NCI-H526 treated with DMSO at 0.1 percent for 48 hours (cell line): ENCODE measurements at places on chromosomes 6 and 20.

DNA sequence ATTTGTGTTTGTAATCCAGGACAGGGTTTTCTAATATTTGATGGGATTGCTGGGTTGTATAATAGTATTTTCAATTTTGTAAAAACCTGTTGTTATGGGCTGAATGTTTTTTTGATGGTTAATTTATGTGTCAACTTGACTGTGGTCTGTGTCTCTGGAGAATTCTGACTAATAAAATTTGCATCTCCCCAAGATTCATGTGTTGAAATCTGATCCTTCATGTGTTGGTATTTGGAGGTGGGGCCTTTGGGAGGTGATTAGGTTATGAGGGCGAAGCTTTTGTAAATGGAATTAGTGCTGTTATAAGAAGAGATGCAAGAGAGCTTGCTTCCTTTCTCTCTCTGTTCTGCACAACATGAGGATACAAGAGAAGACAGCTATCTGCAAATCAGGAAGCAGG, 48.7 kb upstream of the SAMD5 start:
- DNase-seq: peak; percentile 21

DNA sequence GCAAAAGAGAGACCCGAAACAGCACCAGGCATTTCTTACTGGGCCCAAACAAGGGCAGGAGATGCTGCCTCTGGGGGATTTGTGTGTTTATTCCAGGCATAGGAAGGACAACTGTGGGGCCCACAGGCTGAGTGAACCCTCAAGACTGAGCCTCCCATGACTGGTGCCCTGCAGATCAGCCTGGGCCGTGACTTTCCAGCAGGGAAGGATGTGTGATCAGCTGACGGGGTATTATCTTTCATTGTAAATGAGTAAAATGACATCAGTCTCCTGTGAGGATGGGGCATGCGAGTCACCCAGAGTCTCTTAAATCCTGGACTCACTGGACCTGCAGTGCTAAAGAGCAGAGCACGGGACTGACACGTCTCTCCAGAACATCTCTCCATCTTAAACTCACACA, 3.9 kb upstream of the TEAD3 start:
- no peak for DNase-seq

DNA sequence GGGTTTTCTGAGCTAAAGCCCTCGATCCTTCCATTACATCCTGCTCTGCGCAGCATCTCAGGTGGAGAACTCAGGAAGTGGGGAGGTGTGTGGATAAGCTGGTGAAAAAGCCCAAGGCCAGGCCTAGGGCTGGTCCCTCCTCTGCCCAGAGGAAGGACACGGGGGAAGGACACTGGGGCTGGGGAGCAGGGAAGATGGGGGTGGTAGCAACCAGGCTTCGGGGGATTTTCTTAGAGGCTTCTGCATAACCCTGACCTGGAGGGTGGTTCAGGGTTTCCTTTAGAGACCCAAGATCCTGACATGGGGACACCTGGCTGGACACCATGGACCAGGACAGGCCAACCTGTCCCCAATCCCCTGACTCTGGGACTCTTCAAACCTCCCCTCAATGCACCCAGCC, 37.9 kb downstream of the SUN5 start:
- DNase-seq: no peak

GRCh38 chr6:159934181-159934580, 34.7 kb upstream of the IGF2R start:
- DNase-seq: no peak

DNA sequence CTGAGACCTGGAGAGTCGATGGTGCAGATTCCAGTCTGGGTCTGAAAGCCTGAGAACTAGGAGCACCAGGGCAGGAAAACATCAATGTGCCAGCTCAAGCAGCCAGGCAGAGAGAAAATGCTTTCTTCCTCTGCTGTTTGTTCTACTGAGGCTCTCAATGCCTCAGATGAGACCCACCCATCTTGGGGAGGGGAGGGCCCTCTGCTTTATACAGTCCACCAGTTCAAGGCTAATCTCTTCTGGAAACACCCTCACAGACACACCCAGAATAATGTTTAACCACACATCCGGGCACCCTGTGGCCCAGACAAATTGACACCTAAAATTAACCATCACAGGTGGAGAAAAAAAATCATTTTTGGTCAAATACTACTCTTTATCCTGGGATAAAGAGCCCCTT, 89.3 kb upstream of the SLC22A23 start:
- DNase-seq: no peak

DNA sequence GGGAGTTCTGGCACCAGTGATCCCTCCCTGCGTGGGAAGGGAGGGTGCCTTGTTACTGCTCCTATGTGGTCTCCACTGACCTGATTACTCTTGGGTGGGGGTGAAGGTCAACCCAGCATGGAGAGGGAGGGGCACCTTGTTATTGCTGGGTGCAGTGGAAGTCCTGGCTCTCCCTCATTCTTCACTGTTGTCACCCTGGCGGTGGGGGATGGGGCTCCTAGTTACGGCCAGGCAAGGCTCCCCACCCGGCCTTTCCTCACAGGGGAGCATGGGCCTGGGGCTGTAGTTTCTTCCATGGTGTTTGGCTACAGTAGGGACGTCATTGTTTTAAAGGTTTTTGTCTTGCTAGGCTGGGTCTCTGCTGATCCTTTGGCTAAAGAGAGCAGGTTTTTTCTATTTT, 40.8 kb downstream of the PACSIN1 start:
- no peak for DNase-seq

GRCh38 chr6:1802491-1803395, 193.0 kb downstream of the FOXC1 start:
- DNase-seq: no peak

GRCh38 chr6:168007592-168008338, 10.3 kb downstream of the KIF25 start:
- no peak for DNase-seq

GRCh38 chr6:167839343-167839742, 12.6 kb downstream of the AFDN start:
- DNase-seq: no peak

DNA sequence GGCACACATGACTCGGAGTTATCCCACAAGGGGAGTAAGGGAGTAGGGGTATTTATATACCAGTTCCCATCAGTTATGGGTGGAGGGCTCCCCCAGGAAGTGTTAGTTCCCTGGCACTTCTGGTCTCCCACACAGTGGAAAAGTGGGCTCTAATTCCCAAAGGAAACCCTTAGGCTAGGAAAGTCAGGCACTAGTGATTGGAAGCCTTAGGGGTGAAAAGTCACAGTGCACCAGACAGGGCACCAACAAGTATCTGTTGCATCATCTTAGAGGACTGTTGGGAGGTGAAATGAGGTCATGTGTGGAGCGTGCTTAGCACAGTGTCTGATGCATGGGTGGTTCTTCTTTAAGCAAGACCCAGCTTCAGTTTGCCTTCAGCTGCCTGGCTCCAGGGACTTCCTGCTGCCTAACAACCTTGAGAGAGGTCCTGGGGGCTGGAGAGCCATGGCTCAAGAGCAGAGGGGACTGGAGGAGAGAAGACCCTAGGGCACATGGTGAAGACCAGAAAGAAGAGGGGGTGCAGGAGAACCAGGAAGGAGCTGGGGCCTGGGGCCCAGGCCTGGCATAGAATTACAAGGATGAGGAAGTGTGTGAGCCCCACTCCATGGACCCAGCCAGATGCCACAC, 7.5 kb upstream of the FOXP4 start:
- no peak for DNase-seq

DNA sequence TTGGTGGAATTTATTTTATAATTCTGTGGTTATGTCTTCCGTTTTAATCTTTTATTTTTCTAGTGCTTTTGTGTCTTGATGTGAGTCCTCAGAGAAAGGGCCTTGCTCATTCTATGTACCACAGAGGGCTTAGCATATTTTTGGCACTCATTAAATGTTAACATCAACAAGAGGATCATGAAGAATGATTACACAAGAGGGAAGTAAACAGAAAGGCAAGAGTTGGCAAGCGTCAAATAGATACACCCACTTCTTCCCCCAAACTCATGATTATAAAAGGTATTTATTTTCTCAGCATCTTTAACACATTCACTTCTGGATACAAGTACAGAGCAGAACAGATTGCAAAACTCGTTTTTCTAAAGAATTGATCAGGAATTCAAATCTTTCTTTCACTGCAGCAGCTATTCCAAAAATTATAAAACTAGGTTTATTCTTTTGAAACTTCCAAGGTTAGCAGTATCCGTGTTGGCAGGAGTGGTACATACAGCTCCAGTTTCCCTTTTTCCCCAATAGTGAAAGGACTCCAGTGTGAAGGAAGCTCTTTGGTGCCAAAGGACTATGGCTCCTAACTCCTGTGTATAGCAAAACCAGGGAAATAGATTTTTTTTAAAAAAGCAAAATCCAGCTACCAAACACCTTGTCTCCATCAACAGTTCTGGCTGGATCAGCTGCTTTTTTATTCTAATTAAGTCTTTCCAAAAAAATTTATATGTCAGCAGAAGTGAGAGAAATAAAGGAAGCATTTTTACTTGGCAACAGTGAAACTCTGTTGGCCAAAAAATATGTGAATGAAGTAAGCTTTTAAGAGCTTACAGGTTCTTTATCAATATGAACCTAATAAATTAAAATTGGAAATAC, 221.9 kb downstream of the ADGRG6 start:
- DNase-seq: no peak

GRCh38 chr20:33773412-33774089, 37.6 kb upstream of the CHMP4B start:
- no peak for DNase-seq

DNA sequence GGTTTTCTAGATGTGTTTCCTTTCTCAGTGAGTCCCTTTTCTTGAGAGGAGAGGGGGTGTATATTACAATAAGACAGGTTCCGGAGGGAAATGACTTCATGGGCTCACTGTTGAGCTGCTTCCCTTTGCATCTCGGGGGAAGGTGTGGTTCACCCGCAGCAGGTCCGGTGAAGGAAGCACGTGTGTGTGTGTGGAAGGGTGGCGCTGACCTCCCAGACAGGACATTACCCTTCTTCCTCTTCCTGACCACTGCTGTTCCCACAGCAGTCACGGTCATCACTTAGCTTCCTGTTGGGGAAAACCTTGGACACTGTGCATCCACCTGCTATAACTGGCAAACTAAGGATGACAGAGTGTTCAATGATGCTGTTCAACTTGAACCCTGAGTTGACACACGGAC, 83.6 kb downstream of the PLEKHG1 start:
- DNase-seq: no peak

DNA sequence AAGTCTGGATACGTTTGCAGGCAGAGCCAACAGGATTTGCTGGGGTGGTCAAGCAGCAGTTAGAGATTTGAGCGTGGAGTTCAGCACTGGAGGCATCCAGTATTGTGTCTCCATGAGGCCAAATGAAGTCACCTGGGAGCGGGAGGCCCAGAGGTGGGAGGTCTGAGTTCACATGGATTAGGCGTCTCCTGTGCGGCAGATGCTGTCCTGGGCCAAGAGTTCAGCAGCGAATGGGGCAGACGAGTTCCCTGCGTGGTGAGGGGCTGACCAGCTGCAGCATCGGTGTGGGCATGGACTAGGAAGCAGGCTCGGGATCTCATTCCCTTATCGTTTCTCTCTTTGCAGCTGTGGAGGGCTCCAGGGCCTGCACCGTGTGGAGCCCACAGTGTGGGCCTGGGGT, 66.2 kb downstream of the BCAS4 start:
- DNase-seq: no peak

- DNase-seq: peak; percentile 48
These were observed 51.8 kb downstream of the SSR1 start for GRCh38 chr6:7261032-7261841.

DNA sequence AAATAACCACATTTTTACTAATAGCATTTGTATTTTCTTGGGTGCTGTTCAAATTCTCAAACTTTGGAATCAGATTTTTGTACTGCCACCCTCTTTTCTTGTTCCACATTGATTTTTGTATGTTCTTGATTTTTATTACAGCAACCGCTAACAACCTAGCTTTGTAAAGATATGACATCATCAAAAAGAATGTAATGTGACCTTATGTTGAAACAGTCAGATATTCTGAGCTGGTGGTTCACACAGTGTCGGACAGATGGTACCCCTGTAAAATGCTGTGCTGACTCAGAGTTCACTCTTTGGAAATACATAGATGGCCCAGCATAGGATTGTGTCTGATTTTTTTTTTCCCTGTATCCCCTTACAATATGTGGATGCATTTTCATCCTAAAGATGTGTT, 118.9 kb downstream of the QKI start:
- DNase-seq: no peak

- DNase-seq: no peak
These were observed 101.4 kb upstream of the NHSL1 start for GRCh38 chr6:138600726-138601125.

DNA sequence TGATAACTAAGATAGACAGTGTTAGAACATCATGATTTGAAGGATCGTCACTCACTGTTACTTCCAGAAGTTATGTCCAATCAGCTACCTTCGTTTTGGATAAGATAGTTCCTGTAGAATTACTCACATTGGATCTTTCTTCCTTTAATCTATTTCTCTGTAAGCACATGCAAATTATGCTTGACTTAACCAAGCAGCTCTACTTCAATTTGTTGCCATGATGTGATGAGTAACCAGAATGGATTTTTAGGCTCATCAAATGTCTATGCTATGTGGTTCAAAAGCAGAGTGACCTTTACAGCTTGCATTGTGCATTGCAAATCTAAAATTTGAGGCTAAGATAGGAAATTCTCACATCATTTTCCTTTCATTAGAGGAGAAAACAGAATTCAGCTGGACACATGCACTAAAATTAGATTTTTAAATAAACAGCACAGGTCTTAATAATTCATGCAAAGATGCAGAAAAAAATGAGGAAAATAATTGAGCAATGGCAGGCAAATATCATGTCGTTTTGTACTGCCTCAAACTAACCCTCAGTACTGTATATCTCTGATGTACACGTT, 76.7 kb upstream of the ZFP64 start:
- DNase-seq: no peak

DNA sequence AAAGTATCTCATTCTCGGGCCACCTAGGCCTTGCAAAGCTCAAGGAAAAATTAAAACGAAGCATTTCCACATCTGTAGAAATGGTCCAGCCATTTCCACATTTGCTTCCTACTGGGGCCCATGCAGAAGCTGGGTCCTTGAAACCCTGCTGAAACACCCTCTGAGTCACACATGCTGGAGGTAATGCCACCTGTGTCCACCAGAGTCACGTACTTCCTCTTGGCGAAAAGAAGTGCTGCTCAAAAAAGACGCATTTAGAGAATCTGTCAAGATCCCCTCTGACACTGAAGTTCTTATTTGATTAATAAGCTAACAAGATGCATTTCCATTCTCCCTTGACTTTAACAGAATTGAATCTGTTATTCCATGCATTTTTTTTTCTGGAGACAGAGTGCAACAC, 423.2 kb downstream of the PREX1 start:
- DNase-seq: no peak

DNA sequence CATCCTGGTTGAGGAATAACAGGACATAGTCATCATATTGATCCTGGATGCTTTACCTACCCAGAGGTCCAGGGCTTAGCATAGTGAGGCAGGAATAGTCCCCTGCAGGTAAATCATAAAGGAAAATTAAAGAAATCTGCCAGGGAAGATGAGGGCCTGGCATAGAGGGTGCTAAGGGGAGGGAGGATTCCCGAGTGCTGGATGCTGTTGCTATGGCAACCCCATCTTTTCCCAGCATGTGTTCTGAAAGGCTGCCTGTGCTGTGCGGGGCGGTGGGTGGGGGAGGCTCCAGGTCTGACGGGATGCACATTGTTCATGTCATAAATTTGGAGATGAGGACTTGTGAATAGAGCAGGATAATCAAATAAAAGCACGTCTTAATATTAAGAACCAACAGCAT, 212.6 kb upstream of the PCSK2 start:
- DNase-seq: no peak

- no peak for DNase-seq
These were observed 221.6 kb downstream of the OGFRL1 start for GRCh38 chr6:71510057-71510713.
